ENCODE measurements at places on chromosomes 3 and 15. TPM values are rescaled to one million over a fixed set of nuclear protein-coding genes. Genes with fewer than 3 reads are reported as not detected.

FEM1B gene
- polyA plus RNA-seq = 38.7 TPM

KBTBD13 gene
- 1.1 TPM for polyA plus RNA-seq

FILIP1L gene
- 67.5 TPM for polyA plus RNA-seq

SCAMP5 gene
- 3.9 TPM for polyA plus RNA-seq

SLC6A1 gene
- polyA plus RNA-seq = 2.7 TPM

GOLGA8K gene
- polyA plus RNA-seq = 0.64 TPM

RHOA gene
- 428 TPM for polyA plus RNA-seq

SGO1 gene
- 6.4 TPM for polyA plus RNA-seq

CA12 gene
- polyA plus RNA-seq = 0.56 TPM

ASB14 gene
- 1.6 TPM for polyA plus RNA-seq

TUSC7 gene
- not detected for polyA plus RNA-seq

CD200 gene
- 15.0 TPM for polyA plus RNA-seq

GPD1L gene
- 24.9 TPM for polyA plus RNA-seq

ZIC1 gene
- polyA plus RNA-seq = 41.0 TPM

ZCWPW2 gene
- polyA plus RNA-seq = 2.6 TPM

ANKUB1 gene
- polyA plus RNA-seq = not detected

GNB4 gene
- polyA plus RNA-seq = 30.9 TPM

KIF9 gene
- polyA plus RNA-seq = 5.7 TPM

P3H2 gene
- 35.5 TPM for polyA plus RNA-seq

VGLL3 gene
- 21.9 TPM for polyA plus RNA-seq

TM4SF1 gene
- polyA plus RNA-seq = 46.6 TPM

PGBD4 gene
- 1.3 TPM for polyA plus RNA-seq

ST6GAL1 gene
- polyA plus RNA-seq = 17.4 TPM

HMG20A gene
- 51.8 TPM for polyA plus RNA-seq

PLA1A gene
- 0.16 TPM for polyA plus RNA-seq

LRTM1 gene
- polyA plus RNA-seq = 67.5 TPM

TMPRSS7 gene
- polyA plus RNA-seq = not detected

DBR1 gene
- 8.9 TPM for polyA plus RNA-seq

CCDC33 gene
- polyA plus RNA-seq = not detected

CPNE9 gene
- not detected for polyA plus RNA-seq

LRRN1 gene
- polyA plus RNA-seq = 72.9 TPM

GALNT15 gene
- polyA plus RNA-seq = 0.85 TPM

Data from muscle of back (tissue), 13 donors.